CD4-positive, alpha-beta memory T cell (primary cell): ENCODE measurements at places on chromosomes 7 and 10. TPM values are rescaled to one million over a fixed set of nuclear protein-coding genes. Genes with fewer than 3 reads are reported as not detected.

Gene OR13A1
- not detected for total RNA-seq

Gene SPACDR
- total RNA-seq = 4.6 TPM

Gene RAB19
- 3.2 TPM for total RNA-seq

Gene ECD
- total RNA-seq = 31.1 TPM

Gene AHCYL2
- total RNA-seq = 15.4 TPM

Gene CCL24
- total RNA-seq = not detected

Gene CPA2
- not detected for total RNA-seq

Gene LMBR1
- total RNA-seq = 73.9 TPM

Gene TEX36
- total RNA-seq = not detected

Gene PRLHR
- not detected for total RNA-seq

Gene KCP
- total RNA-seq = 0.39 TPM

Gene JAZF1
- total RNA-seq = 8.3 TPM

Gene GTF2IRD2
- 34.0 TPM for total RNA-seq

Gene GHRHR
- not detected for total RNA-seq

Gene PDK4
- total RNA-seq = 0.35 TPM

Gene SSC4D
- total RNA-seq = not detected

Gene UPK3B
- 2.7 TPM for total RNA-seq

Gene CH25H
- total RNA-seq = not detected

Gene BAIAP2L1
- 0.38 TPM for total RNA-seq

Gene NOS3
- 4.6 TPM for total RNA-seq

Gene SNCG
- total RNA-seq = not detected

Gene SLC35B4
- total RNA-seq = 10.7 TPM

Gene DNAH11
- not detected for total RNA-seq

Gene GPRIN2
- total RNA-seq = not detected

Gene PTER
- total RNA-seq = 26.5 TPM

Gene DGKB
- total RNA-seq = not detected

Gene ITIH2
- total RNA-seq = not detected

Gene TMEM139
- total RNA-seq = 1.8 TPM

Gene RAPGEF5
- not detected for total RNA-seq

Gene HOXA3
- not detected for total RNA-seq

Gene ERVW-1
- total RNA-seq = not detected

Gene SLC26A5
- total RNA-seq = not detected

Gene HABP2
- total RNA-seq = not detected

Gene DKK1
- not detected for total RNA-seq

Gene EPO
- total RNA-seq = not detected

Gene LDB3
- total RNA-seq = 0.08 TPM

Gene MYH16
- not detected for total RNA-seq

Gene GPR15LG
- not detected for total RNA-seq
